Dorsolateral prefrontal cortex (tissue), 122 donors: ENCODE measurements at places on chromosomes 3 and 15. TPM values are rescaled to one million over a fixed set of nuclear protein-coding genes. Genes with fewer than 3 reads are reported as not detected.

Gene PRR23C
- not detected for total RNA-seq

Gene KLHL6
- total RNA-seq = 2.5 TPM

Gene TMEM158
- 18.1 TPM for total RNA-seq

Gene TICRR
- 0.10 TPM for total RNA-seq

Gene KBTBD12
- 11.9 TPM for total RNA-seq
